NCI-H2029 treated with DMSO at 0.1 percent for 48 hours (cell line): ENCODE measurements at places on chromosomes 13 and 19.
A peak's percentile ranks its signal among the peaks of the same experiment; 100 is the strongest.

DNA sequence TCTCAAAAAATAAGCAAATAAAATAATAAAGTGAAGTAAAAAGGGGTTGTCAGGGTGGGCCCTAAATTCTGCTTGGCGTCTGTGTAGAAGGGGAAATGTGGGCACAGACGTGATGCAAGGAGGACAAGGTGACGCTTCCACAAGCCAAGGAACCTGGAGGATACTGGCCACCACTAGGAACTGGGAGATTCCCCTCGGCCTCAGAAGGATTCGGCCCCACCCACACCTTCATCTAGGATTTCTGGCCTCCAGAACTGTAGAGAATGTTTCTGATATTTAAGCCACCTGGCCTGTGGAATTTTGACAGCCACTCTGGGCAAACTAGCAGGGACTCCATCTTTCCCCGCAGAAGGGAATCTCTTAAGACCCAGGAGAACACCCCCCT, 1.1 kb downstream of the PLEKHJ1 start:
- DNase-seq = no peak

DNA sequence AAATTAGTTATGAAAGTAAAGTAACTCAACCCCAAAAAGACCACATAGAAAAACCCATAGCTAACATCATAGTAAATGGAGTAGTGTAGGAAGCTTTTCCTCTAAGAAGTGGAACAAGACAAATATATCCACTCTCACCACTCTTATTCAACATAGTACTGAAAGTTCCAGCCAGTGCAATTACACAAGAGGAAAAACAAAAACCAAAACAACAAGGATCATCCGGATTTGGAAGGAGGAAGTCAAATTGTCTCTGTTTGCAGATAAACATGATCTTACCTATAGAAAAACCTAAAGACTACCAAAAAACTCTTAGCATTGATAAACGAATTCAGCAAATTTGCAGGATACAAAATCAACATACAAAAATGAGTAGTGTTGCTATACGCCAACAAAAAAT, 8.5 kb upstream of the SIGLEC8 start:
- DNase-seq = no peak

GRCh38 chr13:73715114-73715910, 418.9 kb downstream of the KLF12 start:
- no peak for DNase-seq

DNA sequence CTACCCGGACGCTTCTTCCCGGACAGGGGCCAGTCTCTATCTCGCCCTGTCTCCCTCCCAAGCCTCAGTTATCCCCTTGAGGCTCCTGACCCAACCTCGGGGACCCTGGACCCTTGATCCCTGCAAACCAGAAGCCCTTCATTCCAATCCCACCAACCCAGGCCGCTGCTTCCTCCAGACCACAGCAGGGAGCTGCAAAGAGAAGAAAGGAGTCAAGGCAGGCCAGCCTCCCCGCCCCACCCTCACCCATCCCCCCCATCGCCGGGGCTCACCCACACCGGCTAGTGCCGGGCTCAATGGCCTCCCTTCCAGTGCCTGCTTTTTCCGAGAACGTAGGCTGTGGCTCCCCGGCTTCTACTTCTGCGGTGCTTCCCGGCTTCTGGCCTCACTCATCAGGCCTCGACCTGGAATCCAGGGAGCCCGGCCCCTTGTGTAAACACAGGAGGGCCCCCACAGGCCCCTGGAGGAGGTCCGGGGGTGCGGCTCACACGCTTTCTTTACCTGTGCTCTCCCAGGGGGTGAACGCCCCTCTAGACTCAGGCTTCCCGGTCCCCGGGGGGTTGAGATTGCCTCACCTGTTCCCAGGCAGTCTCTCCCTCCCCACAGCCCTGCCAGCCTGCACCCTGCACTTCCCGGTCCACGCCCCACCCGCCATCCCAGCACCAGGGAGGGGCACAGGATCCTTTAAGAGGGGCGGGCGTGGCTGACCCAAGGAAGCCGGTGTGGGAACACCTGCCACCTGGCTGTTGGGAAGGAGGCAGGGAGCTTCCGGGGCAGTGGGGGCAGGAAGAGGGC, at the start of gene FAM83E:
Gene FAM83E (minus strand): TSS at position 641 of the 795 bp plus-strand sequence. CDS start 1,704 bp downstream, outside the sequence.
- DNase-seq = peak; percentile 14

DNA sequence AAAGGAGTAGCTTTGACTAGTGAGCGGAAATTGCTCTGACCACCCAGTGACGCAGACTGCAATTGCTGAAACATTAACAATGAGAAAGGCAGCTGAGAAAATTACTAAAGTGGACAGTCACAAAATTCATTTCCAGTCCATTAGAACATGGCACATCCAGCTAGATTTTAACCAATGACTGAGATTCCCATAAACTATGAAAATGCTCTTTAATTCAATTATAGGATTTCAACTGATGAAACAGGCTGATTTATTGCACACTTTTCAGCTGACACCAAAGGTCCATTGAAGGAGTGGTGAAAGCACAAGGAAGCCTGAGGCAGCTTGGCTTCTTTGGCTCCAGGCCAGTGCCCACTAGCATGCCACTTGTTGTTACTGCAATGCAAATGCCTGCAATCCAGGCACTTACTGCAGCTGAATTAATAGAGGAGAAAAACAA, 933.4 kb downstream of the SLITRK6 start:
- no peak for DNase-seq

- DNase-seq = no peak
Measured at GRCh38 chr19:44476559-44477408, 23.5 kb downstream of the ZNF180 start.

DNA sequence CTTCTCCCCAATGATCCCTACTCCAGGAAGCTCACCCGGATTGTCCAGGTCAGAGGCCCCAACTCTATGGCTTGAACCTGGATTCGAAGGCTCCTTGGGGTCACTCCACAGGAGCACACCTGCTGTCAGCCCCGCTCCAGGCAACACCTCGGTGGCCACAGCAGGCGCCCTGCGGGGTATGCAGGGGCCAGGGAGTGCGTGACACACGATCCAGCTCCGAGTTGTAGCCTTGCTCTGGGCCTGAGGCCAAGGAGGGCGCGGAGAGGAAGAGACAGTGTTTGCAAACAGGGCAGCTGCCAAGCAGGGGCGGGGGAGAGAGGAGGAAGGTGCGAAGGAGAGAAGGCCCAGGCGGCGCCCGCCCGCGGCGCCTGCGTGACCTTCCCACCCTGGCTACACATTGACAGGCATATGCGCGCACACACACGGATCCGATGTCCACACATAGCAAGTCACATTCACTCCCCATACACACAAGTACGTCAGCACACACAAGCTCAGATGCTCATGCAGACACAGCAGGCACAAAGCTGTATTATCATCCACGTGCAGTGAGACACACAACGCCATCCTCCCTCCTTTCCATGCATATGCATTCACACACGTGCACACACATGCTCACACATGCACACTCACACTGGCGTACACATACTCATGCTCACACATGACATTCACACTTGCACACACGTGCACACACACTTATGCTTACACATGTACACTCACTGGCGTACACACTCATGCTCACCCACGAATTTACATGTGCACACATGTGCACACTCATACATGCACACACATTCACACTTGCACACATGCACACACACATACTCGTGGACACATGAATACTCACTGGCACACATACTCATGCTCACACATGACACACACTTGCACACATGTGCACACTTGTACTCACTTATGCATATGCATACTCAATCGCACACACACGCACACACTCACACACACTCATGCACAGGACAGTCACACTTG, 10.4 kb downstream of the SBK2 start:
- peak; percentile 81 for DNase-seq

GRCh38 chr19:45505151-45505995, 1.9 kb upstream of the VASP start:
- DNase-seq = no peak

GRCh38 chr19:41563854-41564514, 12.0 kb upstream of the CEACAM21 start:
- DNase-seq = no peak
